ENCODE measurements at places on chromosomes 7 and 10. TPM values are rescaled to one million over a fixed set of nuclear protein-coding genes. Genes with fewer than 3 reads are reported as not detected.

Gene VWDE
- total RNA-seq: 2.1 TPM

Gene FGF8
- total RNA-seq: not detected

Gene CYP3A4
- total RNA-seq: 43.4 TPM

Gene CLDN3
- 53.7 TPM for total RNA-seq

- H3K27me3 ChIP-seq: no peaks in the 10 kb centered on the region
- H3K4me3 ChIP-seq: no peak overlapping the region
- H3K4me1 ChIP-seq: no peaks in the 10 kb centered on the region
- no peak for DNase-seq
- no peaks in the 10 kb centered on the region for H3K36me3 ChIP-seq
These were observed 401.6 kb downstream of the MAGI2 start for GRCh38 chr7:79051915-79052314.

Gene CYP26C1
- total RNA-seq: not detected

Gene NEUROD6
- not detected for total RNA-seq

Gene SPAG6
- 0.17 TPM for total RNA-seq

DNA sequence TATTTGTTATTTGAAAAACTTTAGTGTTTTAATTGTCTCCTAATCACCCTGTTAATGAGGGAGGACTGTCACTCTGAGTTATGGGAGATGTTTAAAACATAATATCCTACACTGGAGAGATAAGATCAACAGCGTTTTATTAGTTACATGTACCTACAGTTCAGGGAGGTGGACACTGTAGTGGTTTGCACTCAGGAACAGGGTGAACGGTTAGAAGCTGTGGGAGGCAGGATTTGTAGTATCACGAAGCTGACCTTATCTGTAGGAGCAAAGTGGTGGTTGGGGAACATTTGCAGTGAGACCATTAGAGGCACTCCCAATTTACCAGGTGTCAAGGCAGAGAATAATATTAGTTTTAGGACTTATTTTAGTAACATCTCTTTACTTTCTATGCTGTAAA is 193.3 kb upstream of the KCND2 start:
- H3K27ac ChIP-seq: no peak overlapping the region
- H3K27me3 ChIP-seq: no peaks in the 10 kb centered on the region
- no peak for DNase-seq

DNA sequence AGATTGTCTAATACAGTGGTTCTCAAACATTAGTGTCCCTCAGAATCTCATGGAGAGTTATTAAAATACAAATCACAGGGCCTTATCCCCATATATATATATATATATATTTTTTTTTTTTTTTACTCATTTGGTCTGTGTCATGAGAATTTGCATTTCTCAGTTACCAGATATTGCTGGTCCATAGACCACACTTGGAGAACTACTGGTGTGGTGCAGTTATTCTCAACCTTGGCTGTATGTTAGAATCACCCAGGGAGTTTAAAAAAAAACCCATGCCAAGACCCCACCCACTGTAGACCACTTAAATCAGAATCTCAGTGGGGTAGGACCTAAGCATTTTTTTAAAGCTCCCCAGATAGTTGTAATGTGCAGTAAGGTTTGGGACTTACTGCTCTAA is 179.9 kb downstream of the AUTS2 start:
- H3K27me3 ChIP-seq: no peaks in the 10 kb centered on the region
- no peak overlapping the region for H3K27ac ChIP-seq
- H3K4me3 ChIP-seq: no peak overlapping the region
- DNase-seq: no peak
- H3K4me1 ChIP-seq: peaks cover 12% of the 10 kb centered on the region

- no peaks in the 10 kb centered on the region for H3K4me1 ChIP-seq
- no peaks in the 10 kb centered on the region for H3K36me3 ChIP-seq
- DNase-seq: no peak
- H3K4me3 ChIP-seq: no peak overlapping the region
- H3K27me3 ChIP-seq: no peaks in the 10 kb centered on the region
These were observed 37.6 kb downstream of the COL1A2 start for GRCh38 chr7:94432281-94432670.

- peak overlapping the region; percentile 71 for H3K27ac ChIP-seq
- H3K4me3 ChIP-seq: no peak overlapping the region
- no peaks in the 10 kb centered on the region for H3K36me3 ChIP-seq
- no peak for DNase-seq
- no peaks in the 10 kb centered on the region for H3K27me3 ChIP-seq
These were observed 5.8 kb downstream of the KIAA1217 start for GRCh38 chr10:24214762-24215161.

Gene CRHR2
- total RNA-seq: not detected

GRCh38 chr7:131124867-131125266 is 202.8 kb upstream of the MKLN1 start:
- DNase-seq: no peak
- H3K27me3 ChIP-seq: no peaks in the 10 kb centered on the region
- H3K4me3 ChIP-seq: no peak overlapping the region
- no peak overlapping the region for H3K27ac ChIP-seq
- no peaks in the 10 kb centered on the region for H3K4me1 ChIP-seq

DNA sequence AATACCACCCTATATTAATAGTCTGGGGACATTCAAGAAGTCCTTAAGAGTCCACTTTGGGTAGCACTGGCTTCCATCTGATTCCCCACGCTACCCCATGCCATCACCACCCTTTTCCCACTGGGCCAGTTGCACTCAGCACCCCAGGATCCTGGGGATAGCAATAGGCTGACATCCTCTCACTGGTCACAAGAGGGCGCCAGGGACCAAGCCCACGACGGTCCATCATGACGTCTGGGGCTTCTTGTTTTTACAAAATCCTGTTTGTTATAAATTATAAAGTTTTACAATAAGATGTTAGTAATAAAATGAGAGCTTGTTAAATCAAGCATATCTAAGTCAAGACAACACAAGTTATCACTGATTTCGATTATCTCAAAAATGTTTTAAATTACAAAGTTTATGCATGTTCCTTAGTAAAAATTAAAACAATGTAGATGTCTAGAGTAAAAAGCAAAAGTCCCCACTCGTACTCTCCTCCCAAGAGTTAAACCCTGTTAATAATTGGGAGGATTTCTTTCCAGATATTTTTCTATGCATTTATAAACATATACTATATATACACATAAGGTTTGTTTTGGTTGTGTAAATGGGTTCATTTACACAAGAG is 15.4 kb downstream of the GPNMB start:
- no peaks in the 10 kb centered on the region for H3K27me3 ChIP-seq
- DNase-seq: peak; percentile 81
- H3K27ac ChIP-seq: no peak overlapping the region
- no peaks in the 10 kb centered on the region for H3K36me3 ChIP-seq

Gene CYP2C8
- total RNA-seq: 4.1 TPM

DNA sequence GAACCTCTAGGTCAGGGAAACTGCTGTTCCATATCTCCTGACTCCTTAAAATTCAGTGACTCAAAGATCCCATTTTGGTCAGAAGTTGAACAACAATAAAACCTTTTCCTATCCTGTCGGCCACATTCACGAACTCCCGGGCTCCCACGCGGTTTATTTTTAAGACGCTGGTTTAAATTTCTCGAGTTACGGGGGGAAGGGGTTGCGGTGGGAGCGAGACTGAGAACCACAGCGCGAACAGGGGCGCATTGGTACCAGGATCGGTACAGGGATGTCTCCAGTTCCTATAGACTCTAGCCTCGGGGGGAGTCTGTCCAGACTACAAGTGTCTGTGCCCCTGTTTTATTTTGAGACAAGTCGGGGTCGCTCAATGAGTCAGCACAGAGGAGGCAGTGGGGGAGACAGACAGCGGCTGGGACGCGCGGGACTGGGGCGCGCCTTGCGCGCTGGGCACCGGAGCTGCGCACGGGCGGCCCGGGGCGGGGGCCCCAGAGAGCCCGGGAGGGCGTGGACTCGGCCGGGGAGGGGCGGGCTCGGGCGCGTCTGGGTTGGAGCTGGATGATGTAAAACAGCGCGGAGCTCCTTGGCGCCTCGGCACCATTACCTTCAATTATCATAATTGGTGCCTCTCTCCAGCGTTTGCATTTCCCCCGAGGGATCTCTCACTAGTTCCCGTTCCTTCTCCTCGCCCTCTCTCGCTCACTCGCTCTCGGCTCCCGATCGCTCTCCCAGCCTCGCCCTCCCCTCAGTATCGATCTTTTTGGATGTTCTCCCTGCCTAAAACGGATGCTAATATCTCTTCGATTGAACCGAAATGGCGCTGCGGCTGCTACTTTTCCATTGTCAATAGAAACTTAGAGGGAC is 8.7 kb upstream of the BAMBI start:
- H3K36me3 ChIP-seq: no peaks in the 10 kb centered on the region
- H3K27ac ChIP-seq: peak overlapping the region; percentile 53
- H3K4me1 ChIP-seq: no peaks in the 10 kb centered on the region
- peak overlapping the region; percentile 72 for H3K4me3 ChIP-seq
- DNase-seq: peak; percentile 81

DNA sequence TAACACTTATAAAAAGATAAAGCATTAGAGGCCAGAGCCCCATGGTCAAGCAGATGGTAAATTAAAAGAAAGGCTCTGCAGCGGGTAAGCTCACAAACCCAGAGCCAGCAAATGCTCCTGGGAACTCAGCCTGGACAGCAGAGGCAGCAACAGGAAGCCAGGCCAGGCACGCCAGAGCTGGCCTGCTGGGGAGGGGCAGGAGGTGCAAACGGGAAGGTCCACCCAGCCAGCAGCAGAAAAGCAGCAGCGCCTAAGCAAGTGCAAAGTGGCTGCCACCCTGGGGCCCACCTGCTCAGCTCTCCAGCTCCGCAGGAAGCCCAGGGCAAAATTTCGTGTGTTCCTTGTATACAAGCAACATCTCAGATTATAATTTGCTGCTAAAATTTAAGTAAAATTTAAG is 82.7 kb upstream of the GPR22 start:
- peak overlapping the region; percentile 82 for H3K27ac ChIP-seq
- DNase-seq: peak; percentile 66
- H3K36me3 ChIP-seq: no peaks in the 10 kb centered on the region
- H3K27me3 ChIP-seq: no peaks in the 10 kb centered on the region

GRCh38 chr7:2904202-2904601 is 60.1 kb upstream of the GNA12 start:
- H3K4me3 ChIP-seq: no peak overlapping the region
- H3K4me1 ChIP-seq: no peaks in the 10 kb centered on the region
- no peaks in the 10 kb centered on the region for H3K36me3 ChIP-seq
- H3K27ac ChIP-seq: no peak overlapping the region
- H3K27me3 ChIP-seq: no peaks in the 10 kb centered on the region
- DNase-seq: no peak

- H3K4me1 ChIP-seq: peaks cover 56% of the 10 kb centered on the region
- no peaks in the 10 kb centered on the region for H3K36me3 ChIP-seq
- H3K27ac ChIP-seq: no peak overlapping the region
- H3K27me3 ChIP-seq: no peaks in the 10 kb centered on the region
- no peak overlapping the region for H3K4me3 ChIP-seq
These were observed 15.3 kb downstream of the SH3PXD2A start for GRCh38 chr10:103839872-103840739.

DNA sequence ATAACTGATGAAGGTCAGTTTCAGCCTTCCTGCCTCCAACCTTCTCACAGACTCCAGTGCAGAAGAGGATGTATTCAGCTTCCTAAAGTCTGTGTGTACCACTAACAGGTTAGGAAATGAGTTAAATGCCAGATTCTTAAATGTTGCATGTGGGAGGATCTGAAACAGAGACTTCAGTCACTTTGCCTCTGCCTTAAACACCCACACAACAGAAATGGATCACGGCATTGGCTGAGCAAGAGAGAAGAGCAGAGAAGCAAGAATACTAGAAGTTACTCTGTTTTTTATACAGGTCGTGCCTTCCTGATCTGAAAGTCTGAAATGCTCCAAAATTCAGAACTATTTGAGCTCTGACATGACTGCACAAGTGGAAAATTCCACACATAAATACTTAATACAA is 98.9 kb upstream of the ARHGAP21 start:
- H3K27ac ChIP-seq: no peak overlapping the region
- peaks cover 4% of the 10 kb centered on the region for H3K4me1 ChIP-seq
- no peak overlapping the region for H3K4me3 ChIP-seq
- no peaks in the 10 kb centered on the region for H3K27me3 ChIP-seq
- DNase-seq: no peak

GRCh38 chr10:102603946-102604345 is 40.3 kb upstream of the TRIM8 start:
- peaks cover 33% of the 10 kb centered on the region for H3K4me1 ChIP-seq
- H3K4me3 ChIP-seq: no peak overlapping the region
- H3K36me3 ChIP-seq: no peaks in the 10 kb centered on the region
- H3K27ac ChIP-seq: peak overlapping the region; percentile 76
- H3K27me3 ChIP-seq: no peaks in the 10 kb centered on the region
- no peak for DNase-seq

Gene PSTK
- total RNA-seq: 7.6 TPM

GRCh38 chr7:99955247-99955646 is 20.6 kb downstream of the AZGP1 start:
- no peaks in the 10 kb centered on the region for H3K36me3 ChIP-seq
- no peak overlapping the region for H3K27ac ChIP-seq
- no peaks in the 10 kb centered on the region for H3K4me1 ChIP-seq
- DNase-seq: no peak
- peaks cover 5% of the 10 kb centered on the region for H3K27me3 ChIP-seq

DNA sequence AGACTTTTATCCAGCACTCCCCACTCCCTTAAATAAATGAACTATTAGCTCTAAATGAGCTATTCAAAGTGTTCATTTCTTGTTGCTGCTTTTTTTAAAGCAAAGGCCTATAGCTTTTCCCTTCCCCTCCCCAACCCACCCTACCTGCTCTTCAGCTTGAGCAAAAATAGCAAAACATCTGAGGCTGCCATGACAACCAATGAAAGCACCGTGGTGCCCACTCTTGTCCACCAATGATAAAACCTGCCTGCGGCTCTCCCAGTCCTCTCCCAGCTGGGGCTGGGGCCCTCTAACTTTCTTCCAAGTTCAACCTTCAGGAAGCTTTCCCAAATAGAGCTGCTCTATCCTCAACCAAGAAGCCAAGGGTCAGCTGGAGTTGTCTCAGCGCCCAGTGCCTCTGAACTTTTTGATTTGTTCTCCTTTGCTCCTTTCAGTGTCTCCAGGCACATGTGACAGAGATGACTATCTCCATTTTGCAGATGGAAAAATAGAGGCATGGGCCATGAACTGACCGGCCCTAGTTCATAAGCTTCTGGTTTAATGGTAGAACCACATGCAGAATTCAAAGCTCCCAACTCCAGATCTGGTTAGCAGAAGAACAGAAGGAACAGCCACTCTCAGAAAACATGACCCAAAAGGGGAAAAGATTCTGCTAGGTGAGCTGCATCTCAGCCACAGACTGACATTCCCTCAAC is 47.7 kb downstream of the PIK3AP1 start:
- DNase-seq: no peak
- no peaks in the 10 kb centered on the region for H3K36me3 ChIP-seq
- peaks cover 47% of the 10 kb centered on the region for H3K4me1 ChIP-seq
- H3K4me3 ChIP-seq: no peak overlapping the region
- H3K27me3 ChIP-seq: no peaks in the 10 kb centered on the region
- peak overlapping the region; percentile 70 for H3K27ac ChIP-seq

Gene MACC1
- 46.0 TPM for total RNA-seq

DNA sequence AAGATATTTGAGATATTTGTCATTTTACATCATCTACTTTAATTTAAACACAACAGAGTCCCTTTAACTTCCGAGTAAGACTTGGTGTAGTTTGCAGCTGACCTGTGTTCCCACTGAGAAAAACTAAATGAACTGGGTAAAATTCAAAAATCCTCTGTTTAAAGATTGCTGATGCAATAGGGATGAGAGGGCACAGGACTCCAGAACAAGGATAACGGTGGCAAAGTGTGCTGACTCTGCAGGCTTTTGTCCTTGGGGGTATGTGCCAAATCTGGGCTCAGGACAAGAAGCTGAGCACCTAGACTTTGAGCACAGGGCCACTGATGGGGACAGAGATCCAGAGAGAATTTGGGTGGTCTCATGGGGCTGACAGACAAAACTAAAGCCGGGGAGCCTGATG is 156.8 kb downstream of the CCDC71L start:
- no peak overlapping the region for H3K27ac ChIP-seq
- no peak for DNase-seq
- no peaks in the 10 kb centered on the region for H3K27me3 ChIP-seq
- H3K4me3 ChIP-seq: no peak overlapping the region
